HEK293T (cell line): ENCODE measurements at places on chromosomes 7 and 10.

DNA sequence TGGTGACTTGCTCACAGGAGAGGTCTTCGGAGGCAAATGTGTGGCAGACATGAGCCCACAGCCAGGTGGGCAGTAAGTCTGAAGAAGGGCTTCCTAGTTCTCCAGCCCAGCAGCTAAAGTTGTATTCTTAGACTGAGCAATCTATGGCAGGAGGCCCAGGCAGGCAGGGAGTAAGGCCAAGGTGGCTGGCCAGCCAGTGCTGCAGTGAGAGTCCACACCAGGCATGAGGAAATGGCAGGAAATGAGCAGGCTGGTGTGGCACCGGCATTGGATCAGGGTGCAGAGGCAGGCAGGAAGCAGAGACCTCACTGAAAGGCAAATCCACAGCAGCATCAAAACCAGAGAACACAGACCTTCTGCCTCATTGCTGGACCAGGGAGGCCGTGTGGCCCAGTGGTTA is 84.6 kb upstream of the PDE1C start:
- no peak for DNase-seq

DNA sequence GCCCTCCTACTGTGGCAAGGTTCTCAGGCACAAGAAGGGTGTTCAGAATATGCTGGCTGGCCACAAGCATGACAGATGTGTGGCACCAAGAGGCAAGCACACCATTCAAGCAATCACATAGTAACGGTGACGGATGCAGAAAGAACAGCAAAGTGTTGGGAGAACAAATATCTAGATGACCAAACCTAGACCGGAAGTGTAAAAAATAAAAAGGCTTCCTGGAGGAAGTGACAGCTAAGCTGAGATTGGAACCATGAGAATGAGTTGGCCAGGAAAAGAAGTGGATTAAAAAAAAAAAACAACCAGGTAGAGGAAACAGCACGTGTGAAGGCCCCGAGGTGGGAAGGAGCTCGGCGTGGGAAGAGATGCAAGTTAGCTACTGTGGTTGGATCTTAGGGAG is 22.0 kb downstream of the GHRHR start:
- DNase-seq = no peak

DNA sequence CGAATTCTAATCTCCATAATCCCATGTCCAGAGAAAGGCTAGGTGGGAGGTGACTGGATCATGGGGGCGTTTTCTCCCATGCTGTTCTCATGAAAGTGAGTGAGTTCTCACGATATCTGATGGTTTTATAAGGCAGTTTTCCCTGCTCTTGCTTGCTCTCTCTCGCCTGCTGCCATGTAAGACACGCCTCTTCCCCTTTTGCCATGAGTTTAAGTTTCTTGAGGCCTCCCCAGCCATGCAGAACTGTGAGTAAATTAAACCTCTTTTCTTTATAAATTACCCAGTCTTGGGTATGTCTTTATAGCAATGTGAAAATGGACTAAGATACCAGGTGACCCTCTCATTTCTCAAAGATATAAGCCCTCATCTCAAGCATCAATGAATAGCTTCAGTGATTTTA is 1.1 kb upstream of the ACTA2 start:
- no peak for DNase-seq

- DNase-seq = no peak
Measured at GRCh38 chr10:60338002-60338564, 51.6 kb downstream of the ANK3 start.

DNA sequence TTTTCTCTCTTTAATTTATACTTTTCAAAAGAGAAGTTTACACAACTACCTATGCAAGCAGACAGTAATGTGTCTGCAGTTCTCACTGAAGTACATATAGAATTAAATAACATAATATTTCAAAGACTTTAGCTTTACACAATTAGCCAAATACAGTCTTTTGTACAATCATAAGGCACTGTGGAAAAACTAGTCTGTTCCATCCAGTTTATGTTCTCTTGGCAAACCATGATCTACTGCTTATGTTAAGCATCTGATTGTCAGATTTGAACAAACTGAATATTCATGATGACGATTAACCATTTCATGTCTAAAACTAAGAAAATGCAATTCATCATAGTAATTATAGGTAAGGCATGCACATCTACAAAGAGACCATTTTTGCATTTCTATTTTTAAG is 842 bp downstream of the SEMA3A start:
- DNase-seq = no peak

DNA sequence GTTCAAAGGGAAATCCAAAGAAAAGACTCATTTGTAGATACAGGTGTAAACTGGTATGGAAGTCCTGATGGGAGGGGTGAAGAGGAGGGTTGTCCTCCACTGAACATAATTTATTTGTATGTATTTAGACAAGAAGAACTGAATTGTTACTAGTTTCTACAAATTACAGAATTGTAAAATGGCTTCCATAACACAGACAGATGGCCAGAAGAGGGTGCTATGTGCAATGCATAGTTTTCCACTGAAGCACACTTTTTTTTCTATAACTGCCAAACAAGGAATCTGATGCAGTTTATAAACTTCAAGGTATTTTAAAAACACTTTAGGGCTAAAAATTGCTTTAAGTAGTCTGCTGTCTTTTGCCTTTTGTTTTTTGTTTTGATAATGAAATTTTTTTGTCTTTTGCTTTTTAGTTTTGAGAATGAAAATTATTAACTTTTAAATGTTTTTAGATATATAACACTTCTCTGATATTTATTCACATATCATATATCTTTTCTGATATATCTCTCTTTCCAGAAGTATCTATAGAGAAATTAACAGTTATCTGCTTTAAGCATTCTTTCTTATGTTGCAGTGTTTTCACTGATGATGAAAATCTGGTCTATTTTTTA is 58.5 kb downstream of the PHYHIPL start:
- peak; percentile 12 for DNase-seq

GRCh38 chr10:63057509-63057908 is 75.6 kb upstream of the NRBF2 start:
- no peak for DNase-seq

GRCh38 chr10:22823109-22823508 is 104.7 kb upstream of the ARMC3 start:
- DNase-seq = no peak

DNA sequence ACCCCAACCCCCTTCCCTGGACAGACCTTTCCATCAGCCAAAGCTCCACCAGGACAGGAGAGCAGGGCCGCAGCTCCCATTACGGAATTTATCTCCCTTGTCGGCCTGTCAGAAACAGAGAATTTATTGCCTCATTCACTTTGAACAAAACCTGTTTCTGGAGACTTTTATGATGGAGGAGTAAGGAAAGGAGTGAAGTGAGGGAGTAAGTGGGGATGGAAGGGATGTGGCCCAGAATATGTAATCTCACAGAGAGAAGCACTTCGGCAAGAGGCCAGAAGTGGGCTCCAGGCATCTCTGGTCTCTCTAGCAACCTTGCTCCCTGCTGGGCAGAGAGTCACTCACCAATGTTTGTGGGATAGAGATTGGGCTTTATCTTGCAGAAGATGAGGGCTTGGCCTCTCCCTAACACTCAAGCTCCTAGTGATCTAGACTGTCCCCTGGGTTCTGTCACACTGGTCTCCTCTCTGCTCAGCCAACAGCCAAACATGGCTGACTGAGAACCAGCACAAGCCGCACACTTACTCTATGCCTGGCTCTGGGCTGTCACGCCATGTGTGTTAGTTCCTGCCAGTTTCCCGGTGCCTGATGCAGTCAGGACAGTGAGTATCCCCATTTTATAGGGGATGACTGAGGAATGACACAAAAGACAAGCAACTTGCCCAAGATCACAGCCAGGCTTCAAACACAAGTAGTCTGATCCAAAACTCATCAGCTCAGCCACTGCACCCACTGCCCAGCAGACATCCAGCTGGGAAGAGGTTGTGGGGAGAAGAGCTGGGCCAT is 149.4 kb upstream of the ZMIZ1 start:
- no peak for DNase-seq

GRCh38 chr7:103117465-103117864 is 31.4 kb downstream of the NAPEPLD start:
- DNase-seq = no peak

DNA sequence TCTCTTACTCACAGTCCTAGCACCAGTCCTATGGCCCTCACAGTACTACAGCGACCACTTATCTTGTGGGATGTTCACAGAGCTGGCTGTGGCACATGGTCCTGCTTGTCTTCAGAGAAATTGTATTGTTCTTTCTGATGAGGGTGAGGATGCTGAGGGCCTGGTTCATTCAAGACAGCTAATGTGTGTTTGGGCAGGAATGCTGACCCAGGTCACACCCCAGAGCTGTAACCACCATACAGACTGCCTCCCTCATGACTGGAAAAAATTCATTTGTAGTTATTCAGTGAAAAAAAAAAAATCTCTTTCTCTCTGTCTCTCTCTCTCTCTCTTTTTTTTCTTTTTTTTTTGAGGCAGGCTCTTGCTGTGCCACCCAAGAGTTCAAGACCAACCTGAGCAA is 83.5 kb downstream of the KLF6 start:
- no peak for DNase-seq

GRCh38 chr7:901388-902154 is 25.2 kb downstream of the GET4 start:
- DNase-seq = peak; percentile 100

DNA sequence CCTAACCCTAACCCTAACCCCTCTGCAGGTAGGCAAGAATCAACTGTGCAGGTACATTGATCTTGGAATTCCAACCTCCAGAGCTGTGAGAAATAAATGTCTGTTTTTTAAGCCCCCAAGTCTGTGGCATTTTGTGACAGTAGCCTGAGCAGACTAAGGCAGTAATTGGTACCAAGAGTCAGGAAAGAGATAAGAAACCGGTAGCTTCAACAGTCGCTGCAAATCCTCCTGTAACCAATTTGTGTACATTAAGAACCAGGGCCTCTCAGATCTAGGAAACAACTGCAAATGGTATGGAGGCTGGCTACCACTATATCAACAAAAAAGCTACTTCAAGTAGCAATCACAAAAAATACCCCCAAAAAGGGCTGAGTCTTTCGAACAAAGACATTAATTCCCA is 67.3 kb downstream of the DOCK4 start:
- DNase-seq = no peak

GRCh38 chr10:77121829-77122228 is 515.8 kb downstream of the KCNMA1 start:
- no peak for DNase-seq

DNA sequence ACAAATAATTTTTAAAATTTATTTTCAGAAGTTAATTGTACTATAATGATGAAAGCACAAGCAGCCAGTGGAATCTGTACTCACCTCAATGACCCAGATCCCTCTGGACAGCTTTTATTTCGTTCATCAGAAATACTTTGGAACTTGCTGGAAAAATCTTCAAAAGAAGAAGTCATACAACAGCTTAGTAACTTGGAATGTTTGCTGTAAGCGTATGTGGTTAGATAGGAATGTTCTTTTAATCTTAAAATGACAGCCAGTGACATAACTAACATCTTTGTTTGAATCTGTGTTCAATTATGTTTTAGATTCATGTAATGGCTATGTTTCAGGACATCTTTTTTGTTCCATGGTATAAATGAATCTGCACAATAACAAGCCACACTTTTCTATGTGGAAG is 26.8 kb downstream of the CFAP69 start:
- no peak for DNase-seq

- DNase-seq = no peak
Measured at GRCh38 chr10:70775679-70776454, 9.3 kb downstream of the TBATA start.

DNA sequence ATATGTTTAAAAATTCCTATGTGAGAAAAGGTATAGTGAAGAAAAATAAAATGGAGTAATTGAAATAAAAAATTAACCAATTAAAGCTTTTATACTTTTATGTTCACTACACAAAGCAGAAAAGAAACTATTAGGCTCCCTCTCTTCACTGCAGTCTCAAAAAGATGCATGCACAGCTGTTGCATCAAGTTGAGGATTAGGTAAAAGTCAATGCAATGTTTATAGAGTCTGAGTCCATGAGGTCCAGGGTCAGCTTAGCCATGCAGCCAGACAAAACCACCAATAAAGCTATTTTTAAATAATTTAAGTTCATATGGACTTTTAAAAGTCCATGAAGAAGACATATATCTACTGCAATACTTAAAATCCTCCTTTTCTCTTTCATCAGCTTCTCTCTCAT is 31.1 kb upstream of the ING3 start:
- no peak for DNase-seq

GRCh38 chr10:106106114-106106513 is 1058.4 kb downstream of the SORCS1 start:
- no peak for DNase-seq

DNA sequence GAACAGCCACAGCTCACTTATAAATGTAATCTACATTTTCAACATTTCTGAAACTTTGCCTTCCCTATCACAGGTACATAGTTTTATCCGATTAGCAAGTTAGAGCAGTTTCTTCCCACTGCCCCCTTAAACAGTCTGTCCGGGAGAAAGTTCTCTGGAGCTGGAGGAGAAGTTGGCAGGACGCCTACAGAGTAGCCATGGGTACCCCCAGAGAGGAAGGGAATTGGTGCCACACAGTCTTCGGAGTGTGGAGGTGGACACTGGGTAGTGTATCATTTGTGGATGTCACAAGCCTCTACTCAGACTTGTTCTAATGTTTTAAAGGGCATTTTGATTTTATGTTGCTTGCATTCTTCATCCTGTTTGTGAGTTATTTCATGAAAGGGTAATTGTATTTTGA is 39.0 kb downstream of the TAF3 start:
- DNase-seq = no peak

DNA sequence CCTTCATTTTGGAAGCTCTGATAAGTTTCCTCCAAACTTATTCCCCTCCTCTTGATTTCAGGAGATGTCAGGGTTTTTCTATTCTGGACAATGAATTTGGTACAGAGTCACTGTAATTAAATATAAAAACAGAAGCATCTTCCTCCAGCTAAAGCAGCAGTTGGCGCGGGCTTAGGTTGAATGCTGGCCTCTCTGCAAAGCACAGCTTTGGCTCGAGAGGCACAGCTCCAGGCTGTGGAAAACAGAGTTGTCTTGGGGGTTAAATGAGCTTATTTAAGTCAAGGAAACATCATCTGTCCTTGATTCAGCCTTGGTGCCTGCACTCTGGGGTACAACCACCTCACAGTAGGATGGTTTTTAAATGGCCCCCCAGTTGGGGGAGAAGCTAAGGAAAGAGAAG is 35.0 kb upstream of the PDCD4 start:
- DNase-seq = no peak

DNA sequence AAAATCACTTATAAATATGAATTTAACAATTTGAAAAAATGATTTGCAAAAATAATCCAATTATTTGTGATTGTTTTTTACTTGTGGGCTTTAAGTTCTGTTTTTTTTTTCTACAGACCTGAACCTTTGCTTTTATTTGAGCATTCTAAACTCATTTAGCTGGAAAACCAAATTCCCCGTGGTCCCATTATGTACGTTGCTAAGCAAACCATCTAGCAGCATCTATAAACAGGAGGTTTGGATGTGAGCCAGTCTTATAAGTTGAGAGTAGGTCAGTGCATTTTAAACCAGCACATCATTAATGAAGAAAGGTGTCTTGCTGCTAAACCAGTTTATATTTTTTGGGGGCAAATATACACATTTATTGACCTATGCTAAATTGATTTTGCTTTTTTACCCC is 77.3 kb downstream of the LRRN3 start:
- DNase-seq = no peak

DNA sequence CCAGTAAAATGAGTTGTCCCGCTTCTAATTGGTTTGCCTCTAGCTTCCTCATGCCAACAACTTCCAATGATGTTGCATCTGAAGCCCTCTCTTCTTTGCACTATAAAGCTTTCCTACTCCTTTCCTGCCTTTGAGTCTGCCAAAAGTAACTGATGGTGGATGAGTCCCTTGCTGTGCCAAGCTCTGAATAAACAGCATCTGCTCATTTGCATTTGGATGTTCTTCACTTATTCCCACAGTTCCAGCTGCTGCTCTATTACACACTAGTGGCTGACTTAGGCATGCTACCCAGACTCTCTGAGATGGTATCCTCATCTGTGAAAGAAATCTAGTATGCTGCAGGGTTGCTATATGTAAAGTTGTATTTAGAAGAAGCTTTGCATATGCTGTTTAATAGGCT is 24.9 kb downstream of the SFR1 start:
- no peak for DNase-seq
